Activated gamma-delta T cell treated with anti-CD3 and anti-CD28 coated beads, Interleukin-2, amount 50 U/mL, for 16 hours (primary cell): ENCODE measurements at places on chromosomes 2 and 18.

DNA sequence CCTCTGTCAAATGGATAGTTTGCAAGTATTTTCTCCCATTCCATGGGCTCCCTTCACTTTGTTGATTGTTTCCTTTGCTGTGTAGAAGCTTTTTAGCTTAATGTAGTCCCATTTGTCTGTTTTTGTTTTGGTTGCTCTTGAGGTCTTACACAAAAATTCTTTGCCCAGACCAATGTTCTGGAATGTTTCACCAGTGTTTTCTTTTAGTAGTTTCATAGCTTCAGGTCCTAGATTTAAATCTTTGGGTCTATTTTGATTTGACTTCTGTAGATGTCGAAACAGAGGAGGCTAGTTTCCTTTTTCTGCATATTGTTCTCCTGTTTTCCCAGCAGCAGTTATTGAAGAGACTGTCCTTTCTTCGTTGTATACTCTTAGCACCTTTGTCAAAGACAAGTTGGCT lies 351.6 kb downstream of the PTPRM start:
- DNase-seq = no peak

- no peak for DNase-seq
Measured at GRCh38 chr2:159124441-159124911, 156.0 kb downstream of the TANC1 start.

DNA sequence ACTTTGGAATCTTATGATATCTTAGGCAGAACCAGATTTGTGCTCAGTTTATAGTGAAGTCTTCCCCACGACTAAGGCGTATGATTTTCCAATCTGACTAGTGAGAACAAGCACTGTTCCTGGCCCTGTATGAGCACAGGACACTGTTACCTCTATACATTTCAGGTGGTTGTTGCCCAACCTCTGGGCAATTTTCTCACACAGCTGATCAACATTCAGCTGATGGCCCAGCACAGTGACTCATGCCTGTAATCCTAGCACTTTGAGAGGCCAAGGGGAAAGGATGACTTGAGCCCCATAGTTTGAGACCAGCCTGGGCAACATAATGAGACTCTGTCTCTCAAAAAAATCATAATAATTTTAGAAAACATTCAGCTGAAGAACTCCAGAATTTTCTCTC lies 119.5 kb downstream of the ASXL3 start:
- no peak for DNase-seq

DNA sequence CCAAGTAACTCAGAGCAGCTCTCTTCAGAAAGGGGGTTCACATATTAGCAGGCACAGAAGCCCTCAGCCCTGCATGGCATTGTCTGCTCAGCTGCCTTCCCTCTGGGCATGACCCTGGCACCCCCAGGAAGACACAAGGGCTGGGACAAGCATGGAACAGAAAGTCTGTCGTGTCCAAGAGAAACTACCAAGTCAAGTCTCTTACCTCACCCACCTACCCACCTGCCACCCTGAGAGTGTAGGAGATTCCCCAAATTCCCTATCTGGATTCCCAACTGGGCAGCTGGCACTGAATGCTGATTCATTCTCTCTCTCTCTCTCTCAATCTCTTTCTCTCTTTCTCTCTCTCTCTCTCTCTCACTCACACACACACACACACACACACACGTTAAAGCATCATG lies 21.6 kb downstream of the SMAD7 start:
- no peak for DNase-seq
